ENCODE measurements at places on chromosomes 16 and 17. TPM values are rescaled to one million over a fixed set of nuclear protein-coding genes. Genes with fewer than 3 reads are reported as not detected.

DNA sequence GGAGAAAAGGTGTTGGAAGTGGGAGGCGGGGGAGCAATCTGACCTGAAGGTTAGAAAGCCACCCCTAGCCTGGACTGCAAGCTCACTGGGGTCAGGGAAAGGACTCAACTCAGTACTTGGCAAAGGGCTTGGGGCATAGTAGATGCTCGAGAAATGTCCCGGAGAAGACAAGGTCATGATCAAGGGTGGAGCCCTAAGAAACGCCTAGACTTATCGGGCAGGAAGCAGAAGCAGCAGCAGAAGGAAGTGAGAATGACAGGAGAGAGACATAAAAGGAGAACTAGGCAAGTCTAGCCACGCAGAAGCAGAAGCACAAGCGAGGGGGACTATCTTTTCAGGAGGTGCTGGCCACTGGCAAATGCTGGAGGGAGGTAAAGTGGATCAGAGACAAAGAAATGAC is 10.2 kb downstream of the COTL1 start:
- H3K27ac ChIP-seq = peak overlapping the region; percentile 83
- peak overlapping the region; percentile 46 for H3K4me3 ChIP-seq
- no peaks in the 10 kb centered on the region for H3K27me3 ChIP-seq
- DNase-seq = no peak
- H3K36me3 ChIP-seq = peaks cover 63% of the 10 kb centered on the region
- H3K4me1 ChIP-seq = peaks cover 93% of the 10 kb centered on the region

DNA sequence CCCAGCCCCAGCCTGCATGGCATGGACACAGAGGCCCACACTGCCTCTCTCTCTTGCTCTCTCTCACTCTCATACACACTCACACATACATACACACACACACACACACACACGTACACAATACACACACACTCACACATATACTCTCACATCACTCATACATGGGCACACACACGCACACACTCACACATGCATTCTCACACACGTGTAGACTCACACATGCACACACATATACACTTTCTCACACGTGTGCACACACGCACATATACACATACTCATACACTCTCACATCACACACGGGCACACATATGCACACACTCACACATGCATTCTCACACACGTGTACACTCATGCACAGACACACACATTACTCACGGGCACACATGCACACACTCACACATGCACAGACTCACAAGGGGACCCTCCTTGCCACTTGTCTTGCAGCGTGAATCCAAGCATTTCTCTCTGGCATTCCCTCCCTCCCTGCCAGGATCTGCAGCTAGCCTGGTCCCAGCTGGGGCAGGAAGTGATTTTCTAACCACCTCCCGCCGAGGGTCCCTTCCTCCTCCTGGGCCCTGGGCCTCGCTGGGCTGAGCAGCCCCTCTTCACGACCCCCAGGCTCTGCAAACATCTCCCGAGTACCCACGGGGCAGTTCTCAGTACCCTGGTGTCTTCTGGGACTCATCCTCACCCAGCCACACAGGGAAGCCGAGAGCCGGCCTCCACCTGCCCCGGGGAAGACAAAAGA is 37.5 kb downstream of the IL21R start:
- H3K4me1 ChIP-seq = peaks cover 7% of the 10 kb centered on the region
- H3K4me3 ChIP-seq = no peak overlapping the region
- H3K36me3 ChIP-seq = peaks cover 82% of the 10 kb centered on the region
- H3K27me3 ChIP-seq = no peaks in the 10 kb centered on the region
- DNase-seq = peak; percentile 6

- H3K27ac ChIP-seq = no peak overlapping the region
- H3K27me3 ChIP-seq = peaks cover 3% of the 10 kb centered on the region
Measured at GRCh38 chr16:84924331-84925091, 86.8 kb downstream of the ZDHHC7 start.

DNA sequence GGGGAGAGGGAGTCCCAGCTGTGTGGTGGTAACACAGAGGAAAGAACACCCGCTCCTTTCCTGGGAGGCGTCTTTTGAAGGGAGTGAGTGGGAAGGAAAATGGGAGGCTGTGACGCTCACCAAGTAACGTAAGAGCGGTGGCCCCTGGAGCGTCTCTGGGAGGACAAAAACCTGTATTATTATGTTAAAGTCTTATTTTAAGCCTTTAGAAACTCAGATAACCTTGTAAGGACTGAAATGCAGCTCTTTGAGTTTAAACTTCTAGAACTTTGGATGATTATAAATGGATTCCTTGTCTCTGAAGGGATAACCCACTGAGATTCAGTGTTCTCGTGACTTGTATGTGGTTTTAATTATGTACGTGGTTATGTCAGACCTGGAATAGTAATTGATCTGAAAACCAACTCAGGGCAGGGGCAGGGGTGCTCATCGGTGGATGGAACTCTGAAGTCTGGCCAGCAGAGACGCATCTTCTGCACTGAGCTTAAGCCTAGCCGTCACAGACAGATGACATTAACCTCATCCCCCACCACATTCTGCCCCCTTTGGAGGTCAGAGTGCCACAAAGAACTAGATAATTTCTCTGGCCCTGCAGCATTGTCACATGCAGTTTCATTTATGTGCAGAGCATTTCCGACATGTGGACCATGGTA is 41.8 kb upstream of the SLC12A3 start:
- H3K27me3 ChIP-seq = no peaks in the 10 kb centered on the region
- no peaks in the 10 kb centered on the region for H3K4me1 ChIP-seq
- peaks cover 33% of the 10 kb centered on the region for H3K36me3 ChIP-seq
- no peak overlapping the region for H3K4me3 ChIP-seq

The ADORA2B gene
- total RNA-seq = 0.27 TPM

The SCNN1G gene
- not detected for total RNA-seq

The SULT1A3 gene
- total RNA-seq = 15.2 TPM
